ENCODE measurements at places on chromosomes 4 and X. TPM values are rescaled to one million over a fixed set of nuclear protein-coding genes. Genes with fewer than 3 reads are reported as not detected.
A peak's percentile ranks its signal among the peaks of the same experiment; 100 is the strongest.

DNA sequence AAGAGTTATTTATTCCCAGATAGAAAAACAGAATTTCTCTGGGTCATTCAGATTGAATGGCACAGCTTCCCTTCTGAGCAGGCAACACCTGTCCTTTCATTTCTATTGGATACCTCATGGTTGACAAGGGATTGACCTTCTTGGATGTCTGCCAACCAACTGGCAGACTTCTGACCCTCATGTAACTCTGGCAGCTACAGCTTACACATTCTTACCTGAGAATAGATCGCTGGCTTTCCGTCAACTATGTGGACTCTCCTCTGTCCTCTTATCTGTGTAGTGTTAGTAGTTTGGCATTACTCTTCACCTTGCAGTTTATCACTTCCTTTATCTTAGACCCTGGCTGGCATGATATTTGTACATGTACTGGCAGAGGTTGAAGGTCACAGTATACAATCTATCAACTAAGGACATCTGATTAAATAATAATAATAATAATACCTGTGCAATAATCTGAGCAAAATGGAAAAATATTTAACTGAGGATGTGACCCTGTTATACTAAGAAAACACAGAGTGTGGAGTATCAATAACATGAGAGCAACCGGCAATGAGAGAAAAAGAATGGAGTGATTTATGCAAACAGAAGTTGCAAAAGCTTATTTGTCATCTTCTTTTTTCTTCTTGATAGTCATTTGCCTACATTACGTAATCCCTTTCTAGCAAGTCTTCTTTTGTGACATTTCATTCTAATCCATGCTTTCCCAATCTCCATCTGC is 1118.2 kb downstream of the ARAP2 start:
- no peak for DNase-seq

Gene GPR143
- not detected for total RNA-seq

DNA sequence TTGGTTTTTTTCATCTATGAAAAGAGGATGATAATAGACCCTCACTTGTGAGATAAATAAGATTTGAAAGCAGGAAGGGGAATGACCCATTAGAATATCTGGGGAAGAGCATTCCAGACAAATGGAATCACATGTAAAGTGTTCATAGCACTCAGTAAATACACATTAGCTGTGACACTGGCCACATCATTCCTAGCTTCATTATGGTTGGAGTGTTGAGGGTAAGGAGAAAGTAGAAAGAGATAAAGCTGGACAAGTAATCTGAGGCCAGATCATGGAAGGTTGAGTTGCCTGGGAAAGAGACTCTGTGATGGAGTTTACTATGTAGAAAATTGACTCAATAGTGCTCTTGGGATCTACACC is 6.9 kb upstream of the PGRMC1 start:
- DNase-seq, result no peak

- DNase-seq, result no peak
These were observed 246.9 kb upstream of the GIMD1 start for GRCh38 chr4:106615410-106615945.

Gene PNMA3
- not detected for total RNA-seq

Gene GRPR
- 16.4 TPM for total RNA-seq

DNA sequence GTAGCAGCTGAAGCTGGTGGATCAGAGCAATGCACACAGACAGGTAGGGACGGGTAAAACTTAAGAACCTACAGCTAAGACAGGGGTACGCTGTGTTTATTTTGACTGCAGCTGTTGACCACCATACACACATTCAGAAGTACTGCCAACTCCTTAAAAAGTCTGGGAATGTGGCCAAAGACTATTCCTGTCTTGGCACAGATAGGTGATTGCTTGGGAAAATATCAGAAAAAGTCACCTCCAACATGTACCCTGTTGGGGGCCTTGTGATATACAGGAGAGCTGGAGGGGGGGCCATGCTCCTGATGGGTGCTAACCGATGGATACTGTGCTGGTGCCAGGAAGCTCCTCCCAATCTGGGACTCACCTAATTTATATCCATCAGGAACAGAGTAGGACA is 121.2 kb downstream of the VCX2 start:
- no peak for DNase-seq

DNA sequence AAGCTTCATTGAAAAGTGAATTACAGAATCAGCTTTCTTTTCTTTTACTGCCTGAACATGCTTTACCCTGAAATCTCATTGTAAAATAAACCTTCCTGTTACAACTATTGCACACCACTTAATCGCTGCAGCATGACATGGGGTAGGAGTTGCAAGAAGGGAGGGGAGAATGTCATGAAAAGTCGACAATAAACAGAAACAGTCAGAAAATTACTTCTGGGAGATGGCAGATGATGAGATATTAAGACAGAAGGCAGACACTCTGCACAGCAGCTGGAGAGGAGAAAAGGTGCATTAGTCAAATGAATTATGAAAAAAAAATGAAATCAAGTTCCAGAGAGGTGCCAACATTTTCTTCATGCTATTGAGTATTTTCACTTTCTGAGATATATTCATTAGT is 287.7 kb downstream of the PCDH7 start:
- no peak for DNase-seq

Gene PHEX
- 0.18 TPM for total RNA-seq

GRCh38 chrX:46758163-46758955 is 559 bp downstream of the SLC9A7 start:
- DNase-seq, result peak; percentile 10

DNA sequence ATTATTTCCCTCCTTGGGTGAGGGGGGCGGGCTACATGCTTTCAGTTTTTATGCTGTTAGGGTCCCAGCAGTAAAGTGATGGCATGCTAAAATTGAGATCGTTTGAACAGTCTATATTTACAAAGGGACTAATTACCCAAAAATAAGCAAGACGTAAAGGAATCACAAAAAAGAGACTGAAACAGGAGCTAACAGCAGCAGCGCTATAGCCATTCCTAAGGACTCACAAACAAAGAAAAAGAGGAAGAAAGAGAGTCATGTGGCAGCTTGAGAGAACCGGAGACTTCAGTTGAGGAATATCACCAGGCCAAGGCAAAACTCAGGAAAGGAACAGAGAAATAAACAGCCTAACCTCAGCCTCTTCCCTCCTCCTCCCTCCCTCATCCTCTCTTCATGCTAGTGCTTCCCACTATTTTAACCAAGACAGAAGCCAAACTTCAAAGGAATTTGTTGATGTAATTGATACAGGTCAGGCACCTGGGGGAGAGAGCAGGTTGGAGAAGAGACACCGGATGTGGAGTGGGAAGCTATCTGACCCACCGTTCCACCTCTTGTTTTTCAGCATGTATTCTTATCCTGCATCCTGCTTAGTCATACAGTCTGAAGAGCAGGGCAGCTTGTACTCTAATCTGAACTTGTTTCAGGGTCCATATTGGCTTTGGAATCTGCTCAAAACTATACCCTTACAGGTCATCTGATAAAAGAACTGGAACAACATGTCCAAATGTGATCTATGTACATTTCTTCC is 383.7 kb downstream of the NAF1 start:
- no peak for DNase-seq
